ENCODE measurements at places on chromosomes 3 and 15. TPM values are rescaled to one million over a fixed set of nuclear protein-coding genes. Genes with fewer than 3 reads are reported as not detected.

Gene TNNC1
- total RNA-seq: 32.1 TPM

Gene PLAAT1
- 1.4 TPM for total RNA-seq

Gene SLC24A5
- not detected for total RNA-seq

- DNase-seq: peak; percentile 69
Observed at GRCh38 chr15:90648137-90649070, 68.7 kb upstream of the BLM start.

- no peak for DNase-seq
Observed at GRCh38 chr3:107242579-107242978, 134.7 kb upstream of the CCDC54 start.

- no peak for DNase-seq
Observed at GRCh38 chr15:90869140-90869541, 753 bp downstream of the FURIN start.
